ENCODE measurements at places on chromosomes 4 and X. TPM values are rescaled to one million over a fixed set of nuclear protein-coding genes. Genes with fewer than 3 reads are reported as not detected.

Gene CT45A7
- not detected for total RNA-seq

Gene S100G
- not detected for total RNA-seq

Gene RTL9
- 0.91 TPM for total RNA-seq

Gene RHOH
- total RNA-seq = not detected

DNA sequence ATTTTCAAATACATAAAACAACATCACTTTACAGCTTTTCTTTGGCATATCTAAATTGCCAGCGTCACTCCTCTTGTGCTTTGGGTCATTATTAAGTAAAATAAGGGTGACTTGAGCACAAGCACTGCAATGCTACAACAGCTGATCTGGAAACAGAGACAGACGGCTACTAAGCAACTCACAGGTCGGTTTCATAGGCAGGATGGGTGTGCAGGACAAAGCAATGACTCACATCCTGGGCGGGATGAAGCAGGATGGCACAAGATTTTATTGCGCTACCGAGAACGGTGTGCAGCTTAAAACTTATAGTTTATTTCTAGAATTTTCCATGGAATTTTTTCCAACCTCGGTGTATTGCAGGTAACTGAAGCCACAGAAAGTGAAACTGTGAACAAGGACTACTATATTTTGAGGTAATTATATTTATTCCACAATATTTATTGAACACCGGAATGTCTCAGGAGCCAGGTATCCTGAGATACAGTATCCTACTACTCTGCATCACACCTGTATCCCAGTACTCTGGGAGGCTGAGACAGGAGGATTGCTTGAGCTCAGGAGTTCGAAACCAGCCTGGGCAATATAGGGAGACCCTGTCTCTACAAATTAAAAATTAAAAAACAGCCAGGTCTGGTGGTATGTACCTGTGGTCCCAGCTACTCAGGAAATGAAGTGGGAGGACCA, 215.5 kb downstream of the APBB2 start:
- H3K27ac ChIP-seq = peak overlapping the region; percentile 52
- H3K4me1 ChIP-seq = peaks cover 17% of the 10 kb centered on the region
- H3K4me3 ChIP-seq = peak overlapping the region; percentile 18
- H3K27me3 ChIP-seq = no peaks in the 10 kb centered on the region
- no peaks in the 10 kb centered on the region for H3K36me3 ChIP-seq

- H3K36me3 ChIP-seq = no peaks in the 10 kb centered on the region
- H3K27ac ChIP-seq = no peak overlapping the region
- no peak for DNase-seq
- H3K4me3 ChIP-seq = no peak overlapping the region
- H3K27me3 ChIP-seq = no peaks in the 10 kb centered on the region
Observed at GRCh38 chrX:56794404-56795230, 65.6 kb downstream of the NBDY start.

DNA sequence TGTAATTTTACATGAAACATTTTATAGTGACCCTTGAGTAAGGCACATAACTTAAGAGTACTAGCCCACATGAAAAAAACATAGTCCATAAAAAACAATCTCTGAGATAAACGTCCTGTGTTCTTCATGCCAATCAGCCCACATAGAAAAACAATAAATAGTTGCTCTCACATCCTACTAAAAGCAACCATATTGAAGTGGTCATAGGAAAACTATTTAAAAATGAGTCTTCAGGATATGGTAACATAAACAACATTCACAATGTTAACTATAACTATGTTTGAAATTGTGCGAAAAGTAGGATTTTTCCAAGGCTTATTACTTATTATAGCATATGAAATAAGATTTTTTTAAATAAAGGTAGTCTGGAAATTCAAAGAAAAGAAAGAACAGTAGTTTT, 77.1 kb upstream of the EPHA5 start:
- H3K27me3 ChIP-seq = no peaks in the 10 kb centered on the region
- H3K27ac ChIP-seq = no peak overlapping the region
- H3K4me3 ChIP-seq = no peak overlapping the region
- no peaks in the 10 kb centered on the region for H3K36me3 ChIP-seq
- H3K4me1 ChIP-seq = no peaks in the 10 kb centered on the region

All from astrocyte (in vitro differentiated cells and primary cell).